Fibroblast of lung (primary cell): ENCODE measurements at places on chromosomes 3 and 15.
A peak's percentile ranks its signal among the peaks of the same experiment; 100 is the strongest.

- DNase-seq: no peak
Measured at GRCh38 chr3:72065872-72066641, 281.1 kb upstream of the PROK2 start.

GRCh38 chr3:77524463-77524862, 484.6 kb downstream of the ROBO2 start:
- no peak for DNase-seq

GRCh38 chr3:21372316-21372715, 378.7 kb downstream of the ZNF385D start:
- DNase-seq: no peak

GRCh38 chr3:69370901-69371301, 15.0 kb downstream of the FRMD4B start:
- no peak for DNase-seq

DNA sequence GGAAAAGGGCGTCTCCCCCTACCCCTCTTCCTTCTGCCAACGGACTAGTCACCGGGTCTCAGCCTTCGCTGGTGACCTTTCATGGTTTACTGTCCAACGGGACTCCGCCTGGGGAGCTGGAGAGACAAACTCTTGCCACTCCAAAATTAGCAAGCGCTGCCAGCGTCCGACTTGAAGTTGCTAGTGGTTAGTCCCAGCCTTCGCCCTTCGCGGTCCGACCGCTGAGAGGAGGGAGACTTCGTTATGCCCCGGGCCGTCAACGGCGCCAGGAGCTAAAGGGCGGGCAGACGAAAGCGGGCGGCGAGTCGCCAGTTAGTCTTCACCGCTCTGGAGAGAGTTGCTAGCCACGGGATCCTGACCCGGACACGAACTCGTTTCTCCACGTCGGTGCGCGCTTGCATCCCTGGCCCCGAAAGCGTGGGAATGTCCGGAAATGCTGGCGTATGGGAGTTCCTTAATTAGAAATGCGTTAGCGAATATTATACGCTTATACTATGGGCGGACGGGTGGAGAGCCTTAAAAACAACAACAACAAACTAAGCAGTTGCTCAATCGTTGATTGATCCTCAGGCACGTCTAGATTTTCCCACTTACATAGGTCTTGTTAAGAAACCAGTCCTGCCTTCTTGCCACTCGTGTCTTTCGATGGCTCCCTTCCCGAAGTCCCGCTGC, 716 bp downstream of the SMC4 start:
- DNase-seq: peak; percentile 59
